Stimulated activated naive CD8-positive, alpha-beta T cell treated with anti-CD3 and anti-CD28 coated beads, Interleukin-15, Interleukin-2, amounts not matched to agents 100 U/mL and 50 U/mL, for 24 hours (primary cell): ENCODE measurements at places on chromosomes 7 and 10.

DNA sequence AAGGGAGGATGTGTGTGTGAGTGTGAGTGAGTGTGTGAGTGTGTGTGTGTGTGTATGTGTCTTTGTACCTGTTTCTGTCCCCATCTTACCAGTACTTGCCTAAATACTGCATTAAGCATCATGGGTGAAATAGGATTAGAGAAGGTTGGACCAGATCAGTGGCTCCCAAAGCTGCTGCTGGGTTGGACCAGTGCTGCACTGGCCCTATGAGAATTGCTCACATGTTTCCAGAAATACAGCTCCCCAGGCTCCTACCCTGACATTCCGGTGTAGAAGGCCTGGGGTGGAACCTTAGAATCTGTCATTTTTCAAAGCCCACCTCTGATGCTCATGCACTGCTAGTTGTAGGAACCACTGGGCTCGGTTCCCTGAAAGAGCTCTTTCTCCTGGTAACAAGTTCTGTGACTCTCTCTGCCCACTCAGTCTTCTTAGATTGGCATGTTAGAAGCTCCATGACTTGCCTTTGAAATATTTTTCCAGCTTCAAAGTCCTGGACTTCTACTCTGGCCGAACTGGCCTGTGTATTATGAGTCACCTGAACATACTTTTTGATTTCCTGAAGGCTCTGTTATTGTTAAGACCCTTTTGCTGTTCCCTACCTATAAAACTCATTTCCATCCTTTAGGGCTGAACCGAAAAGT is 224.7 kb downstream of the CUX1 start:
- DNase-seq: no peak

DNA sequence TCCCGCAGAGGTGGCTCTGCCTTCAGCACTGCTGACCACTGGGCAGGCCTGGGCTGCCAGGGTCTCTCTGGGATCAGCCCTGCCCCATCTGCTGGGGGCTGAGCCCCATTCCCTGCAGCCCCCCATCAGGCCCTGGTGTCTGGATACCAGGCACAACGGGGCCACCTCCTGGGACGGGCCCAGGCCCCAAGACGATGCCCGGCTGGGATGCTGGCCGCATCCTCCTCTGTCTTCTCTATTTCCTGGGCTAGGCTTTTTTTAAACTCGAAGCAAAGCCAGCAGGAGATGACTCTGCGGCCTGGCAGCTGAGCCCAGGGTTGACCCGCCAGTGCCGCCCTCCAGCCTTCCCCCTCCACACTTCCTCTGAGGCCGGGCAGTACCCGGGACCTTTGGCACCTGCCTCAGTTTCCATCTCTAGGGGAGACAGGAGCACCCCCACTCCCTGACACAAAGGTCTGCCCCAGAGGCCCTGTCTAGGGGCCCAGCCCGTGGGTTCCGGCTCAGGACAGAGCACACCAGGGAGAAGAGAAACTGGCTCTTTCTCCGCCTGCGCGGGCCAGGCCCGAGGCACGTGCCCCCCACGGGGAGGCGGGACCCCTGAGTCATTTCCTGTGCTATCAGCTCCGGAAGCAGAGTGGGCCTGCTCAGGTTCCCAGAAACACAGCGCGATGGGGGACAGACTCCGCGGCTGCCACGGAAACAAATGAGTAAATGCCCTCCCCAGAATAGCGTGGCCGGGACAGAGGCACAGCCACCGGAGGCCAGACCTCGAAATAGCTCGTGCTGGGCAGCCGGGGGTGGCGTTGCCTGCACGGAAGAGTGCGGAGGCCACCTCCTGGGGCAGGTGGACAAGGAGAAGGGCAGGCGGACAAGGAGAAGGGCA is 84.6 kb upstream of the PDGFA start:
- DNase-seq: peak; percentile 94

- DNase-seq: no peak
Measured at GRCh38 chr10:103676851-103677417, 178.4 kb downstream of the SH3PXD2A start.

- no peak for DNase-seq
Measured at GRCh38 chr7:32928785-32929298, 28.4 kb upstream of the FKBP9 start.

GRCh38 chr10:75865413-75866299 is 434.2 kb downstream of the LRMDA start:
- DNase-seq: no peak

GRCh38 chr10:52662256-52662655 is 110.3 kb downstream of the MBL2 start:
- no peak for DNase-seq

DNA sequence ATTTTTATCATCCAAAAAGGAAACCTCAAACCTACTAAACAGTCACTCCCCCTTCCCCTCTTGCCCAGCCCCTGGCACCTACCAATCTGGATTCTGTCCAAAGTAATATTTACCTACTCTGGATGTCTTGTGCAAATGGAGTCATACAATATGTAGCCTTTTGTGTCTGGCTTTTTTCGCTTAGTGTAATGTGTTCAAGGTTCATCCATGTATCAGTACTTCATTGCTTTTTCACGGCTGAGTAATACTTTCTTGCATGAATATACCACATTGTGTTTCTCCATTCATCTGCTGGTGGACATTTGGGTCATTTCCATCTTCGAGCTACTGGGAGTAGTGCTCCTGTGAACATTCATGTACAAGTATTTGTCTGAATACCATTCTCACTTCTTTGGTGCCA is 113.6 kb downstream of the EEPD1 start:
- no peak for DNase-seq

DNA sequence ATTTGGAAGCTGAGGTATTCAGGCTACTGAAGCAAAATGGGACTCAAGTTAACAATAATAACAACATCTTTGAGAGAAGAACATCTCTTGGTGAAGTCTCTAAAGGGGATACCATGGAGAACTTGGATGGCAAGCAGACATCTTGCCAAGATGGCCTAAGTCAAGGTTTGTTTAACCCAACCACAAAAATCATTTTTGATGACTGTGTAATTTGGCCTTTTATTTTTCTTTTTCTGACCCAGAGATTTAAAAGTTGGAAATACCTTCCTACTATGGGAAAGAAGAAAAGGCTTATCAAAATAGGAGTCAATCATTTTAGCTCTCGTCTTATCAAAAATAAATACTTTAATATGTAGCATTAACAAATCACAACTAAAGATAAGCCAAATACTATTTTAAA is 72.4 kb downstream of the PON1 start:
- no peak for DNase-seq

DNA sequence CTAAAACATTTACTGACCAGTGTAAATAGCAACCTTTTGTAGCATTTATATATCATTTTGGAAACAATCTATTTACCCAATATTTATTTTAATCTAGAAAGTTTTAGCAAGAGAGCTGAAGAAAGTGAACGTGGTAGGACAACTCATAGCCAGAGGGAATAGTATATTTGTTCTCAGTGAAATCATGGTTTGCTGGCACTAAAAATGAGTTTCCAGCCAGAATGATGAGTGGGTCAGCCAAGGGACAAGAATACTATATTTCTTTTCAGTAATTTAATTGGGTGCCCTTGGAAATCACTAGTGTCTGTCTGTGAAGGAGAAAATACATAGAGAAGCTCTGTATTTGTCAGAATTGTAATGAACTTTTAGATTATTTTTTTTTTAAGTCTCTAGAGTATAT is 74.9 kb downstream of the MINPP1 start:
- DNase-seq: no peak

GRCh38 chr7:3174515-3175284 is 126.4 kb upstream of the SDK1 start:
- no peak for DNase-seq

- no peak for DNase-seq
Measured at GRCh38 chr7:39890411-39890810, 59.6 kb upstream of the CDK13 start.

DNA sequence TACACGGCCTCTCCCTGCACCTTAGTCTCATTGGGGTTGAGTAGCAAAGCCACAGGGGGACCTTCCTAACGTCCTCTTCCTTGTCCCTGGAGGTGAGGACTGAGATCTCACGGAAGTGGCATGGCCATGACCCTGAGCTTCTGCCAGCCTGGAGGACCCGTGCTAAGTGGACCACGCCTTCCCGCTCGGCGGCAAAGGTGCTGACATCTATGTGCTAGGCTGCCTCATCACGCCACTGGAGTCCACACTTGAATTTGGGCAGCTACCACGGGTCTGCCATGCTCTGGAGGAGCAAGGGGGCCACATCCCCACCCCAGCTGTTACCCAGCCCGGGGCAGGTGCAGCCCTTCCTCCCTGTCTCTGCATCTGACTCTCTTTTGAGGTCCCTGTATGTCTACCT is 15.3 kb downstream of the GHRHR start:
- no peak for DNase-seq

- DNase-seq: no peak
Measured at GRCh38 chr7:80825499-80825898, 93.4 kb downstream of the SEMA3C start.

- DNase-seq: no peak
Measured at GRCh38 chr7:112167147-112167546, 39.1 kb downstream of the DOCK4 start.

- no peak for DNase-seq
Measured at GRCh38 chr10:122293961-122294380, 22.9 kb downstream of the BTBD16 start.

DNA sequence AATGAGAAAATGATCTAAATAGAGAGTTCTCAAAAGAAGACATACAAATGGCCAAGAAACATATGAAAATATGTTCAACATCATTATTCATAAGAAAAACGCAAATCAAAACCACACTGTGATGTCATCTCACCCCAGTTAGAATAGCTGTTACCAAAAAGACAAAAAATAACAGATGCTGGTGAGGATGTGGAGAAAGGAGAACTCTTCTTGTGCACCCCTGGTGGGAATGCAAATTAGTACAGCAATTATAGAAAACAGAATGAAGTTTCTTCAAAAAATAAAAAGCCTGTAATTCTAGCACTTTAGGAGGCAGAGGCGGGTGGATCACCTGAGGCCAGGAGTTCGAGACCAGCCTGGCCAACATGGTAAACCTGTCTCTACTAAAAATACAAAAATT is 199.3 kb downstream of the PARD3 start:
- no peak for DNase-seq

GRCh38 chr7:45709168-45710042 is 135.2 kb downstream of the ADCY1 start:
- no peak for DNase-seq
